ENCODE measurements at places on chromosomes 3 and 15.

DNA sequence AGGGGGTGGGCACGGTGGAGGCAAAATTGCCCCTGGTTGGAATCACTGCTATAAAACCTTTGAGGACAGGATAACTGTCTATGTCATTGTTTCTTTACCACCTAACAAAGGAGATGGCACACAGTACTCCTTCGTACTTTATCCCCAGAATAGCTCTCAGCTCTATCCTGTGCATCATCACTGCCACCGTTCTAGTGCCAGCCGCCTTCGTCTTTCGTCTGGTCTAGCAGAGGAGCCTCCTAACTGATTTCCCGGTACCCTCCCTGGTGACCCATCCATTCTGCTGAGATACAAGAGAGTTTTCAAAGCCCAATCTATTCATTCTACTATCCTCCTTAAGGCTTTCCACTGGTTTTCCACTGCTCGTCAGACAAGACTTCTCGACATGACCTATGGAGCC is 67.9 kb upstream of the PRICKLE2 start:
- no peak for DNase-seq

DNA sequence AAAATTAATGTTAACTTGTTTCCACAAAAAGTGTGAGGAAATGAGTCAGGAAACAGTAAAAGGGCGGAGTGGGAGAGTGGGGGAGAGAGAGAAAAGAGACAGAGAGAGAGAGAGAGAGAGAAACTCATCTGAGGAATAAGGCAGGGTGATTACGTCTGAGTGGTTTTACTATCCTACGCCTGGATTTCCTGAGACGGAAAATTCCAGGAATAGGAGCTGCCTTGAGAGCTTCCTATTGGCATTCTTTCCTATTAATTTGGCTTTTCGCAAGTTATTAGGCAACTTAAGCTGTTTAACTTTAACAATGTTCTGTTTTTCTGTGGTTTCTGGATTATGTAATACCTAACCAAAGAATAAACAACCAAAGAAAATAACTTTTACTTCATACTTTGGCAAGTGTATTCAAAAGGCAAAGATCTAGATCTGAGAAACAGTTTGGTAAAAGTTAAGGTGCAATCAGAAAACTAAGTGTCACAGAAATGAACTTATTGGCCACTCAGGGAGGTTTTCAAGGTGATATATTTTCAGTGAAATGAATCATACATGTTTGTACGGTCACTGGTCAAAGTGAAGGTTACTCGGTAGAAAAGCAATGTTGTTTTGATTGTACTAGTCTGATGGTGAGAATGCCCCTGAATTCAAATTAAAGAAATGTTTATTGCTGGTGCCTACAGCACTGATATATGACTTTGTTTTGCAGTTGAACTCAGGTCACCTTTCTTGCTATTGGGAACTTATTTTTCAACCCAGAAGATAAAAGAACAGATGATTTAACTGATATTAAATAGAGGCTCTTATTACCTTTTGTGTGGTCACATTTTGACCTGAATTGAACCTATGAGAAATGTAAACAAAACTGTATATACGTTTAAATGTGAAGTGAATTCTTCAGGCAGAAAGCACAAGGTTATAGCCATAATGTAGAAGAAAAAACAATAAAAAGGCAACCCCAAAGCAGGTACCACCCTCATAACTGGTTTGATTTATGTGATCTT is 39.9 kb upstream of the TNFSF10 start:
- DNase-seq: no peak

DNA sequence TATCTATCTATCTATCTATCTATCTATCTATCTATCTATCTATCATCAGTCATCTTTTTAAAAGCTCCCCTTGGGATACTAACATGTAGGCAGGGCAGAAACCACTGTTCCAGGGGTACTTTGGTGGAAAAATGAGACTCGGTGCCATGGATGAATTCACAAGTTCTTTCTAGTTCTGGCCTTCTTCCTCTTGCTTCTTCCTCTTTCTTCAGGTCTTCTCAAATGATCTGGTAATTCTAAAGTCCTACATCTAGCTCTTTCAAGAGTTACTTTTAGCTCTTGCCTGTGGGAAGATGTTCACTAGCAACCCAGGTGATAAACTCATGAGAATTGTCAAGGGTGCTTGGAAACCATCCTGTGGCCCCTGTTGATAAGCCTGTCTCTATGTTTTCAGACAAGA is 168.5 kb upstream of the TBC1D5 start:
- no peak for DNase-seq

DNA sequence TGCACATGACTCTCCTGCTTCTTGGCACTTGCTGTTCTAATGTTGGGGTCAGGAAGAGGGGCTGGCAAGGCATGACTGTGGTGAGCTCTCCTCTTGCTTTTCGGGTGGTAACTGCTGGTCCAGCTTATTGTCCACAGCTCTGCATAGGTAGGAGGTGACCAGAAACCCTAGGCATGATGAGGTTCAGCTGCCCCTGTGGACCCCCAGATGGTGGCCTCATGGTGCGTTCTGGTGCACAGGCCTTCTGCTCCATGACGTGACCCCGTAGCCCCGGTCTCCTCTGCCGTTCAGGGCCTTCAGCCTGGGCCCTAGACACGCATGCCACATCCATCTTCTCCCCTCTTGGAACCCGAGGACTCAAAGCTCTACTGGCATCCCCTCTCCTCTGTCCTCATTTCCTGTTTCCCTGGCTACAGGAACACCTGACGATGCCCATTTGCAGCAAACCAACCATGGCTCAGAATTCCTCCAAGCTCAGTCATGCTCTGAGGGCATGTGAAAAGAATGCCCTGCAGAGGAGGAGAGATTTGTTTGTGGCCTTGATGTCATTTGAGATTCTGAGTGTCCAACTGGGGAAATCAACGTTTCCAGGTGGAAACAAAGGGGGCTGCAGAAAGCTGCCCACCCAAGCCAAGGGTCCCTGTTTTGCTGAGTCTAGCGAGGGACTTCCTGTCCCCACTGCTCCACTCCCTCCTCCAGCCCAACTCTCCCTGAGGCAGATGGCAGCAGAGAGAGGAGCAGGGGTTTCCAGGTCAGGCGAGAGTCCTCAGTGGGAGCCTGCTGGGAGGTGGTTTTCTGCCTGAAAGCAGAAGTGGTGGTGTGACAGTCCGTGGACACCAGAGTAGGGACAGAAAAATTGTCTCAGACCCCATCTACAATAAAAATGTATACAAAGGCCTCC is 198.7 kb upstream of the LYSMD4 start:
- DNase-seq: no peak

GRCh38 chr3:106542101-106542769 is 673.4 kb upstream of the CBLB start:
- DNase-seq: peak; percentile 11

- no peak for DNase-seq
These were observed 126.5 kb downstream of the ZNF385D start for GRCh38 chr3:21624524-21624923.

GRCh38 chr3:140752499-140752898 is 74.6 kb downstream of the TRIM42 start:
- DNase-seq: peak; percentile 5

DNA sequence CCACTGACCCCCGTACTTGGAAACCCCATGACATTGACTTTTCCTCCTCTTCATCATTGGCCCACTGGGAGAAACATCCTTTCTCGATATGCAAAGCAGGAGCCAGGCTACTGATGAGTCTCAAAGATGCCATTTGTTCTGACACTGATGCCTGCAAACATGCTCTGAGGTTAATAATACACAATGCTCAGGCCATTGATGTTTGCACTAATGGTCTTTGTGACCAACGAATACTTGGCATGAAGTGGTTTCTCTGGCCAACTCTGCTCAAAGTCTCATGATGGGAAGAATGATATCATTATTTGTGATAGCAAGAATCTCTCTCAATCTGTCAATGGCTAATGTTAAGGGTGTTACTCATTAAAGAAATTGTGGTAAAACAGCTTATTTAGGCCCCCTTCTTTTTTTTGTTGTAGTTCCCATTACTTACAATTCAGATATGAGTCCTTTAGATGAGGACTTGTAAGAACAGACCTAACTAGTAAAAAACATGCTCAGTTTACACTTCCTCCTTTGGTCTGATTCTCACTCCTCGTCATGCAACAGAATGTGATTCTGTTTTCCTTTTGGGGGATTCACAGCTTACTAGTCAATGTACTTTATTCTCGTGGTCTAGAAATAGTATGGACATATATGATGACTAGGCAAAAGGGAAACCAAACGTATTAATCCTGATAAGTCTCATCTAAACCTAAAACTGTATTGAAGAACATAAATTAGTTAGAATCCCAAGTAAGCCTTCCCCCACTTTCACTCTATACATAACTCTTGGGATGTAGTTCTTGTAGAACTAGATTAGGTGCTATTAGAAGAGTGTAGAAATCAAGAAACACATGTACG is 488.8 kb upstream of the DPPA4 start:
- peak; percentile 17 for DNase-seq

GRCh38 chr3:133895208-133896001 is at the start of gene RAB6B:
RAB6B (minus strand) TSS chr3:133895882; CDS start chr3:133895466, 416 bp downstream.
- DNase-seq: peak; percentile 4

DNA sequence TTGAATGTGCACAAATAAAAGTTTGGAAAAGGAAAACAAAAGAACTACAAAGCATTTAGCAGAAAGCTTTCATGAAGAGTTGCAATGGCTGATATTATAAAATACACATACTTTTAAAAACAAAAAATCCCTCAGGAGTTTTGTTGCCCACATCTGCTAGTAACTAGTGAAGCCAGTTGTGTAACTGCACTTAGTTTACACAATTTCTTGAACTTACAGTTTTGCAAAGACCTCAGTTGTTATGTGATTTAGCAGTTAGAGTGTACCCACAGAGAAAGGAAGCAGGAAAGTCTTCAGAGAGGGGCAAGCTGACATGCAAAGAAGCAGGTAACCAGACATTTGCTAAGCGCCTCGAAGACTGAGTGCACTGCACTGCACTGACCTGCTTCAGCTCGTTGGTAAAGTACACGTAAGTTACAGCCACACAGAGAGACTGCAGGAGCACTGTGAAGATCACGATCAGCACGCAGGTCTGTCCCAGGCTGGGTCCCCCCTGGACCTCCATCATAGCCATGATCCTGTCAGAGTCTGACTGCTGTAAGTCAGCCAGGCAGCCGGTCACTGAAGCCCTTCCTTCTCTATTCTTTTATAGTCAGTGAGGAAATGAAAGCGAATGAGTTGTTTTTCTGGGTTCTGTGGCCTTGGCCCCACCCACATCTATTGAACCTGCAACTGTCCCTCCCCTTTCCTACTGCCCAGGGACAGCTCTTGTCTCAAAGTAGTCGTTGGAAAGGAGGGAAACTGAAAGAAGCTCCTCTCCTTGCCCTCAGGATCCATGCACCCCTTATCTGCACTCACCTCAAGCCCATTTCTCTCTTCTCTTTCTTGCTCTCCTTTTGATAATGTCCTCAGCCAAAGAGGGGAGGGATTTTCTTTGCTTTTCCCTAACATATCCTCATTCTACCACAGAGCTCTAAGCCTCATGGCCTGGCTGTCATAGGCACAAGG is at the start of gene TNFSF10:
TNFSF10 (minus strand) TSS at position 560 of the 948 bp plus-strand sequence; CDS start at position 514, 46 bp downstream.
- DNase-seq: no peak

- DNase-seq: no peak
These were observed 148.8 kb downstream of the KCNMB2 start for GRCh38 chr3:178684881-178685590.

DNA sequence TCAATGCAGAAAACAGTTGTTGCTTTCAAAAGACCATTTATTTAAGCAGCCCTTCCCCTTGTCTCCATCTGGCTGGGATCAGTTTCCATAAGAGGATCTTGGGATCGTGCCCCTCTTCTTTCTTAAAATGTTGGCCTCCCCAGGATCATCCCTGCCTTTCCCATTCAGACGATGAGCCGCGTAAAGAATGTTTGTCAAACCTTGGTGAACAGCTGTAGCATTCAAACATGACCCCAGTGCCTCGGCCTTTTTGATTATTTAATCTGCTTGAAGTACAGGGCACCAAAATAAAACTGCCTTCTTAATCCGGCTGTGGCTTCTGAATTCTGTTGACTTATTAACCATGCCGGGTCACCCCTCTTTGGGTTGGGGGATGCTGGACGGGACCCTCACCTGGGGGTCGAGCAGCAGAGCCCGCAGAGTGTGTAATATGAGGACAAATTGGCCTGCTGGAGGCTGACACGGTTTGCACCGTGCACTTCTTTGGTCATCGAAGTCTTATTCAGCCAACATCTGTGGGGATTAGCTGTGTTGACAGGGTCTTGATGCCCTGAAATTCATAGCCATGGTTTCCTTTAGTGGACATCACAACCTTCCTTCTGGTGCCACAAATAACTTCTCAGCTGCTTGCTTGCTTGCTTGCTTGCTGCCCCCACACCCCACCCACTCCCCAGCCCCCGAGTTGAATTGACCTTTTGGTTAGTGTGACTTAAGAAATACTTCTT is at the start of gene LRTM1:
LRTM1 (minus strand) TSS at position 14 of the 725 bp plus-strand sequence. CDS start 148 bp downstream, outside the sequence.
- no peak for DNase-seq

DNA sequence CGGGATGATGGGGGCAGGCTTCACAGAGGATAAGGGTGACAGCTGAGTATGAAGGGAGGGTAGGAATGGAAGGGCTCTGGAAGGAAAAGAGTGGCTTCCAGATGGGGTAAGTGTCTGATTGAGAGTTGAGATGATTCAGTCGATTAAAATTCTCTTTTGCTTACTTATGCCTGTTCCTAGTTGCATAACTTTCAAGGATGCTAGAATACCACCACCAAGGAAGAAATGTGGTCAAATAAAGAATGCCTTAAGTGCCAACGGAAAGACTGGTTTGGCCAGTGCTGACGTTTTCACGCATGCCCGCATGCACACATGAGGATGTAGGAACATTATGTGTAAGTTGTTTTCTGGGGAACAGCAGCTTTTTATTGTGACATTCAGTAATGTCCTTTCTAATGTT is 263.4 kb upstream of the WNT5A start:
- DNase-seq: no peak

DNA sequence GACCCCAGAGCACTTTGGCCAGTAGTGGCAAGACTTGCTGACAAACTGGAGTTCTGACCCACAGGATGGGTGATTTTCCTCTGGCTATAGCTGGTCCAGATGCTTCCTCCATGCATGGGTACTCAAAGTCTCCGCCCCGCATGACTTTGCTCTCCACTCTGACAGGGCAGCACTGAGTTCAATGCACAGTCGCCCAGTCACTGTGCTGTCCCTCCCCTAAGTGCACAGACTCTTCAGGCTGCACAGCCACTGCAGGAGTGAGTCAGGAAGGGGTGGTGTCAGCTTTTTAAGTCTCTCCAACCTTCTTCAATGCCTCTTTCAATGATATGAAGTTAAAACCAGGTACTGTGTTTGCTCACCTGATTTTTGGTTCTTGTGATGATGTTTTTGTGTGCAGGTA is 17.8 kb downstream of the TEX9 start:
- no peak for DNase-seq

Data from NCI-H526 (cell line).